ENCODE measurements at places on chromosomes 1 and 21.

- DNase-seq = no peak
These were observed 66.8 kb upstream of the RGS7 start for GRCh38 chr1:241423541-241424479.

DNA sequence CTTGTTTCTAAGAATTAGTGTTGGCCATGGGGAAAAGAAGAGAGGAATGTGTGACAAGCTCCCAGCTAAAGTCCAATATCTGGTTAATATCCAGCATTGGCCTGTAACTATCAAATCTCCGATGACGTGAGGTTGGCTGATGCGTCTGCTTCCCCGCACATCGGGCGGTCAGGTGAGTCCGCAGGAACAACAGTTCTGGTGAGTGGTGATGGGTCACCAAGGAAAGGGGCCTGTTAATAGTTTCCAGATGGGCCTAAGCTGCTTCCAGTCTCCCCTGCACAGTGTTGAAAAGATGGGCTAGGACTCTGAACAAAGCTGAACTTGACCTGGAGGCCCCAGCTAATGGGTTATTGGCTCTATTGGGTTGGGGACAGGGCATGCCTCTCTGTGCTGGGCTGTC lies 193.1 kb upstream of the EDN2 start:
- no peak for DNase-seq

GRCh38 chr1:30195424-30196134 lies 527.8 kb downstream of the MATN1 start:
- DNase-seq = no peak

GRCh38 chr21:43778469-43779335 lies 2.6 kb upstream of the CSTB start:
- no peak for DNase-seq

- DNase-seq = no peak
These were observed 858.0 kb downstream of the USP25 start for GRCh38 chr21:16587681-16588375.

- DNase-seq = no peak
These were observed 23.7 kb downstream of the ERRFI1 start for GRCh38 chr1:8002329-8002910.

GRCh38 chr1:74629283-74629682 lies 44.3 kb downstream of the ERICH3 start:
- DNase-seq = no peak

- no peak for DNase-seq
These were observed 876 bp upstream of the CHML start for GRCh38 chr1:241640867-241641622.

DNA sequence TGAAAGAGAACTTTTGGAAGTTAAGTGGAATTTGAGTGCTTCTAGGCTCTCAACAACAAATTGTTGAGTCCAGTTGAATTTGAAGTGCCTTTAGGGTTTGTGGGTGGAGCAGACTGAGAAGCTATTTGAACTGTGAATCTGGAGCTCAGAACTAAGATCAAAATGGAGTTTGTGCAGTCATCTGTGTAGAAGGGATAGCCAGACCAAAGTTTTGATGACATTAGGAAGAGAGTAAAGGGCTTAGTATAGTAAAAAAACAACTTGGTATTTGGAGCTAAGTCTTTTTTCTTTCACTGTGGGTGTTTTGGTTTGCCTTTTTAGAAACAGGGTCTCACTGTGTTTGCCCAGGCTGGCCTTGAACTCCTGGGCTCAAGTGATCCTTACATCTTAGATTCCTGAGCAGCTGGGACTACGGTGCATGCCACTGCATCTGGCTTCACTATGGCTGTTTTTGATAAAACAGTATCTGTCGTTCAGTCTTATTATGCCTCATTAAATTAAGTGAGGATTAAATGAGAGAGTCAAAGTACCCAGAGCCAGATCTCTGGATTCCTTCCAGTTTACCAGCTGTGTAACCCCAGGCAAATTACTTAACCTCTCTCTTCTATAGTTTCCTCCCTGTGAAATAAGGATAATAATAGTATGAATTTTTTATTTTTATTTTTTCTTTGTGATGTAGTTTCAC lies 20.0 kb downstream of the HDAC1 start:
- no peak for DNase-seq

GRCh38 chr1:211092955-211093354 lies 41.0 kb downstream of the KCNH1 start:
- no peak for DNase-seq

DNA sequence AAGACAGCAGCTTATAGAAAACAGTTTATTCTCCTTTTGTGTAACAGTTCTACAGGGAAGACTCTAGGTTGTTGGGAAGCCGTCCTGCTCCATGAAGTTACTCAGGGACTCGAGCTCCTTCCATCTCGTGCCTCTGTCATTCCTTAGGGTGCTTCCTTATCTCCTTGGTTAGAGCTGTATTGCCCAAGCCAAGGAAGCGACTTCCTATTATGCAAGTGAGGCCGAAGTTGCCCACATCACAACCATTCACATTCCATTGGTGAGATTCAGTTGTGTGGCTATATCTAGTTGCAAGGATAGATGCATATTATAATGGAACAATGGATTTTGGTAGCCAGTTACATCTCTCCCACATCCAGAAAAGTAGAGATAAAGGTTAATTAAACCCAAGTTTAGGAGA lies 9.0 kb downstream of the GSTM5 start:
- DNase-seq = no peak

DNA sequence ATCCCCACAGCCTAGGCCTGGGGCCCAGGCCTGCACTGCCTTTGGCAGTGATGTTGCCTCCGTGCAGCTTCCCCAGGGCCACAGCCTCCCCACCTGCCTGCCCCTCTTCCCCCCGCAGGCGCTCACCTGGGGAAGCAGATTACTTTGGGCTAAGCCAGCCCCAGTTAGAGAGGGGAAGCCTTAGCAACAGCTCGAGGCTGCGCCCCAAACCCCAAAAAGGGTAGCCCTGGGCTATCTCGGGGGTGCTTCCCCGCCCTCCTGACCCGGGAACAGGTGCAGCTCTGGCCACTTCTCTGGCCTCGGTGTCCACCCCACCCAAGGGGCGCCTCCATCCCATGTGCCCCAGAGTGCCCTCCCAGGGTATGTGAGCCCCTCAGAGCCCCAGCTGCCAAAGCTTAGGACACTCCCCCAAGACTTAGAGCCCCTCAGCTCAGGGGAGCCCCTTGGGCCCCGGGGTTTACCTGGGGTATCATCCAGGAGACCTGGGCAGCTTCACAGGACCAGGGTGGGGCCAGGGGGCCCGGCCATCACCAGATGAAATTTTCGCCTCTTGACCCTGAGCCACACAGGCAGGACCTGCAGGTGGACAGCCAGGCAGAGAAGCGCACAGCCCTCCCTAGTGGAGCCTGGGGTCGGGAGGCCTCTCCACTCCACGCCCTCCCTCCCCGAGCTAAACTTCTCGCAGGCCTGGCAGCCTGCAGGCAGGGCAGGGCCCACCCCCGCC lies 3.3 kb upstream of the TTC34 start:
- no peak for DNase-seq

DNA sequence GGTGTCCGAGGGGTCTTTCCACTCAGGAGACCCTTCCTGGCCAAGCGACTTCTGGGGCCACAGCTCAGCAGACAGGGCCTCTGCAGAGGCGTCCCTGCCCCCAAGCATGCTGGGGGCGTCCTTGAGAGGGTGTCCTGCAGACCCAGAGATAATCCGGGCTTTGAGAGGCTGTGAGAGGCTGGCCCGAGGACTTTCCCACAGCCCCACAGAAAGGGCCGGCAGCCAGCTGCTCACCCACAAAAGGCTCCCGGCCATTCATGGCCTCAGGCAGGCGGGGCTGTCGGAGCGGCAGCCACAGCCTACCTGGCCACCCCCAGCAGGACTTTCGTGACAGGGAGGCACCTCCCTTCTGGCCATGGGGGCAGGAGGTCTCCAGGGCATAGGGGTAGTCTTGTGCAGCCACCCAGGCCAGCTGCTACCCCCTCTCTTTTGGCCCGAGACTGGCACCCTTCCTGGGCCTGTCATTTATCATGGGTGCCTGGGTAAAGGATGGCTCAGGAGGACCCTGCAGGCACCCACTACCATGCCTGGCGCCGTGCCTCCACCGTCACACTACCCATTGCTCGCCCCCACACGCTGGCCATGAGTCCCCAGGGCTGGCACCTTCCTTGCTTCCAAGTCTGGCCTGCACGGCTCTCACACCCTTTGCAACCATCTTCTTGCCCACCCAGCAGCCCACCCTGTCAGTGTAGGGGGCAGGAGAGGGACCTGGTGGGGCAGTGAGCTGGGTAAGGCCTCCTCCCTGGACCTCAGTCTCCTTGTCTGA lies 11.1 kb upstream of the TNFRSF14 start:
- no peak for DNase-seq

DNA sequence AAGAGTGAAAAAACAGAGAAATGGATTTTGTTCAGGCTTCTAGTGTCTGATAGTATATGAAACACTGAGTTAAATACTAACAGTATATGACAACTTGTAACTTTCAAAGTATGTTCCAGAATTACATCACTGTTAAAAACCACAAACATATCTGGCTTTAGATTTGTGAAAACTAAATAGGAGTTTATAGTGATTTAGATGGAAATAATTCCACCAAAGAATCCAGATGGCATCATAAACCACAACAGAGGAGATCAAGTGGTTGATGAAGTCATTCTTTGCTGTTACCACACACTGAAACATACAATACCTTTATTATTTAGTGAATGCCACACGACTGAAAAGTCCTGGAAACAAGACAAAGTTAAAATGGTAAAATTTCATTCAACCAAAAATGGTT lies 37.2 kb downstream of the ALG14 start:
- DNase-seq = no peak

DNA sequence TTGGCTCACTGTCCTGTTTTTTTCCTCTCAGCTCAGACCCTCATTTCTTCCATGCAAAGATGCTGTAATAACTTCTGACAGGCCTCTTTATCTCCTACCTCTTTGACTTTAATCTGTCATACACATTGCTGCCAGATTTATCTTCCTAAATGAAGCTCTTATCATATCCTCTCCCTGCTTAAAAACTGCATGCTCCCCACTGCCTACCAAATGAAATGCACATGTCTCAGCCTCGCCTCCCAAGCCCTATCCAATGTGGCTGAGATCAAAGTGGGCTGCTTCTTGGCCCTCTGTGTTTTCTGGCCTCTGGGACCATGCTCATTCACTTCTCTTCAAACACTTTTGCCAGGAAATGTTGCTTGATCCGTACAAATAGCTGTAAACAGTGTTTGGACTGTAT lies 38.3 kb downstream of the IRF2BP2 start:
- DNase-seq = no peak

- DNase-seq = no peak
These were observed 95.6 kb downstream of the PTPRC start for GRCh38 chr1:198734323-198735008.

GRCh38 chr1:45769261-45769932 lies 18.9 kb upstream of the IPP start:
- no peak for DNase-seq

GRCh38 chr1:190551638-190552037 lies 74.0 kb upstream of the BRINP3 start:
- no peak for DNase-seq

- DNase-seq = no peak
These were observed 283.1 kb downstream of the LMX1A start for GRCh38 chr1:165073185-165074007.

GRCh38 chr1:11980676-11980972 lies 380 bp downstream of the MFN2 start:
- no peak for DNase-seq

GRCh38 chr1:198228925-198229324 lies 72.1 kb downstream of the NEK7 start:
- DNase-seq = no peak

DNA sequence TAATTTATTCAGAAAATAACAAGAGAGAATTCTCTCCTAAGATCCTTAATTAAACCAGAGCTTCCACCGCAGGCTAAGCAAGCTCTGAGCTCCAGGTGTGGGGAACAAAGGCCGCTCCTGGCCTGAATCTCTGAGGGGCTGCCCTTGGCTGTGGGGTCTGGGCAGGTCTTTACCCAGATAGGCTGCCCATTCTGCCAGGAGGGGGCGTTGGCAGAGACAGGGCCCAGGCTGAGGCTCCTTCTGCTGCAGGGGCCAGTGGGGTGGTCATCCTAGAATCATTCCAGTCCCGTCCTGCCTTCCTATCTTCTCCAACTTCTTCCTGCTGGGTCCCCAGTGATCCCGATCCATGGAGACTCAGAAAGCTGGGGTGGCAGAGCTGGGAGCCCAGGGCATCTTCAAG lies 82.9 kb upstream of the POU3F1 start:
- no peak for DNase-seq

- no peak for DNase-seq
These were observed 38.8 kb upstream of the CLCA4 start for GRCh38 chr1:86507935-86508582.

- no peak for DNase-seq
These were observed 60.6 kb upstream of the AKT3 start for GRCh38 chr1:243910607-243911006.

- no peak for DNase-seq
These were observed 17.1 kb upstream of the UBXN10 start for GRCh38 chr1:20168564-20169491.

DNA sequence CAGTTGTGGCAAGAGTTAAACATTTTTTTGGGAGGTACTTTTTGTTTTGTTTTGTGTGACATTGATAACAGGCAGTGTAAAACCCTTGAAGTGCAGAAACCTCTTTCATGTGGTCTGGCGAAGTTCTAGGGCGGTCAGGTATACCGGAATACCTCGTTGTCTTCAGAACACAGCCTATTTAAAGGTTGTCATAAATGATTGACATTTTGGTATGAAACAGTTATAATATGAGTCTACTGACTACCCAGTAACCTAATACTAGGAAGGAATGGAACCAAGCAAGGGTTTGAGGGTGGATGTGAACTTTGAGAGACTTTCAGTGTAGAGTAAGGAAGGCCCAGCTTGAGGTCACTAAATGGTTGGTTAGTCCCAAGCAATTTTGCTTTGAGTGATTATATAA lies 40.5 kb downstream of the PATJ start:
- peak; percentile 17 for DNase-seq

- DNase-seq = no peak
These were observed 11.9 kb upstream of the CPLANE2 start for GRCh38 chr1:16248603-16249516.

- no peak for DNase-seq
These were observed 320.7 kb downstream of the RRAGC start for GRCh38 chr1:38538834-38539233.

DNA sequence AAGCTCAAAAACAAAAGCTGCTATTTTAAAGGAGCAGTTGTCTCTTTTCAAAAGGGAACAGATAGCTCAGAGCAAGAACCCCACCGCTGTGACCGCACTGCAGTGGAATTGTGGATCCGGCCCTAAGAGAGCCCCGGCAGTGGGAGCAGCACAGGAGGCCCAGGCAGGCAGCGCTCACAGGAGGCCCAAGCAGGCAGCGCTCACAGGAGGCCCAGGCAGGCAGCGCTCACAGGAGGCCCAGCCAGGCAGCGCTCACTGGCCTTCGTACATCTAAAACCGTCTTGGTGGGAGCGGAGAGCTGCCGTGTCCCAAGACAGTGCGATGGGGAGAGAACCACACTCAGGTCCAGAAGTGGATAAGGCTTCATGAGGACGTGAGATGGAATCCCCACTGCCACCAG lies 4.0 kb downstream of the TFF3 start:
- DNase-seq = no peak
